Activated naive CD8-positive, alpha-beta T cell treated with anti-CD3 and anti-CD28 coated beads, Interleukin-2, amount 10 ng/mL, durations not matched to agents 7 days and 5 days (primary cell): ENCODE measurements at places on chromosomes 11 and 22. TPM values are rescaled to one million over a fixed set of nuclear protein-coding genes. Genes with fewer than 3 reads are reported as not detected.

- DNase-seq = no peak
Observed at GRCh38 chr11:118311518-118311917, 7.0 kb downstream of the CD3E start.

DNA sequence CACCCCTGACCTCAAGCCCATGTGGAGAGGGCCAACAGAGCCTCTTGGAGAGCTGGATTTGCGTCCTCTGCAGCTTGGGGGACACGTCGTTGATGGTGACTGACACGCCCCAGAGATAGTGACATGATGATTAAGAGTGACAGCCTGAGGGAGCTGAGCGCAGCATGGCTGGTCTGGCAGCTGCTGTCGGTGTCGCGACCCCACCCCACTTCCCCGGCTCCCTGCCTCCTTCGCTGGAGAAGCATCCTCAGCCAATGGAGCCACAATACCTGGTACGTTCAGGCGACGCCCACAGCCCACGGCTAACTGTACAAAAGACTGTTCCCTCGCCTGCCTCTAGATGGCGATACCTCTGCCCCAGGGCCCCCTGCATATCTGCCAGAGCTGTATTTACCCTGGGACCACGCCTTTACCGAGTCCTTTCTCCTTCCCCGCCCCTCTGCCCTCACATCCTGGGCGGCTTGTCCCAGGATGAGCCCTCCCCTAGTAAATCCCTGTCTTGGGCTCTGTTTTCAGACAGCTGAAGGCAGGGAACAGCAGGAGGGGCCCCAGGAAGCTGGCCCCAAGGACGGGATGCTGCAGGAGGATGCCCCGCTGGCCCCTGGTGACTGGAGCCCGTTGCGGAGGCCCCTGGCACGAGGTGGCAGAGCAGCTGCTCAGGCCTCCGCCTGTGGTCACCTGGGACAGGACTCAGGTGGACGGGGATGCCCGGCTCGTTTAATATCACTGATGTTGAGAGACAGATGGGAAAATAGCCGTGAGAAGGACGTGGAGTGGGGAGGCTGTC is 90.6 kb downstream of the RPS6KA4 start:
- DNase-seq = peak; percentile 70

GRCh38 chr11:66315921-66316811 is 678 bp downstream of the CD248 start:
- DNase-seq = peak; percentile 78

The ABCG4 gene
- total RNA-seq = not detected

GRCh38 chr11:121625777-121626506 is 173.2 kb upstream of the SORL1-AS1 start:
- no peak for DNase-seq

- DNase-seq = no peak
Observed at GRCh38 chr11:78741741-78742140, 167.1 kb upstream of the NARS2 start.

GRCh38 chr11:47004595-47005033 is 68.1 kb downstream of the CSTPP1 start:
- DNase-seq = no peak

The KRTAP5-9 gene
- not detected for total RNA-seq

DNA sequence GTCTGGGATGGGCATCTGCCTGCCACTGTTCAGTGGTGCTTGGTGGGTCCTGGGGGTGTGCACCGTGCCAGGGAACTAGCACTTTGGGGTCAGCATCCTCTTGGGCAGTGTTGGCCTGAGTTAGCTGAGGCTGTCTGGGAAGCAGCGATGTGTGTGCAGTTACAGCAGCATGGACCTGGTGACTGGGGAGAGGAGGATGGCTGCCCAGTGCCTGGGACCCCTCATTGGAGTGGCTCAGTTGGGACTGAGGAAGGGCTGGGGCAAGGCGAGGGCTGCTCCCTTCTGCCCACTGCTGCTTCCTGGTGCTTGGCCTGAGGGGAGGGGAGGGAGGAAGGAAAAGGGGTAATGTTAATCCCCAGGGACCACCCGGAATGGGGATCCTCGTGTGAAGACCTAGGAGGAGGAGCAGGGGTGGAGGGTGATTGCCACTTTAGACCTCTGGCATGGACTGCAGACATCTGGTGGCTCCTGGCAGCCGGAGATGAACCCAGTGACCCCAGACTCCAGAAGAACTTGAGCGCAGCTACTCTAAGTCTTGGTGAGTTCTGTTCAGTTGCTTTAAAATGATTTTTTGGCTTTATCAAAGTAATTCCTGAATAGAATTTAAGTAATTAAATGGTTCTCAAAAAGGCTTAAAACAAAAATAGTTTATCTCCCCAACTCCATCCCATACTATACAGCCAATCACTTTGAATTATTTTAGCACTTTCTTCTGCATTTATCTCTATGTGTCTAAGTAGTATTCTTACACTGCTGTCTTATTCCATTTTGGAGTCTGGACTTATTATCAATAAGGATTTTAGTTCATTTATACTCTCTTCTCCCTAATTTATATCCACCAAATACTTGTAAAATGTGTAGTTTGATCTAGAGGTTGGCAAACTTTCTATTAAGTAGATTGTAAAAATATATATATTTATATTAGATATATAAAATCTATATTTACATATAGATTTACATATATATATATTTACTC is 15.4 kb upstream of the TMEM191C start:
- DNase-seq = no peak

- DNase-seq = no peak
Observed at GRCh38 chr11:31424652-31425051, 55.0 kb downstream of the DNAJC24 start.

- no peak for DNase-seq
Observed at GRCh38 chr11:2095542-2095941, 43.6 kb downstream of the IGF2 start.

- peak; percentile 60 for DNase-seq
Observed at GRCh38 chr11:125941619-125942611, 3.9 kb upstream of the VSIG10L2 start.

DNA sequence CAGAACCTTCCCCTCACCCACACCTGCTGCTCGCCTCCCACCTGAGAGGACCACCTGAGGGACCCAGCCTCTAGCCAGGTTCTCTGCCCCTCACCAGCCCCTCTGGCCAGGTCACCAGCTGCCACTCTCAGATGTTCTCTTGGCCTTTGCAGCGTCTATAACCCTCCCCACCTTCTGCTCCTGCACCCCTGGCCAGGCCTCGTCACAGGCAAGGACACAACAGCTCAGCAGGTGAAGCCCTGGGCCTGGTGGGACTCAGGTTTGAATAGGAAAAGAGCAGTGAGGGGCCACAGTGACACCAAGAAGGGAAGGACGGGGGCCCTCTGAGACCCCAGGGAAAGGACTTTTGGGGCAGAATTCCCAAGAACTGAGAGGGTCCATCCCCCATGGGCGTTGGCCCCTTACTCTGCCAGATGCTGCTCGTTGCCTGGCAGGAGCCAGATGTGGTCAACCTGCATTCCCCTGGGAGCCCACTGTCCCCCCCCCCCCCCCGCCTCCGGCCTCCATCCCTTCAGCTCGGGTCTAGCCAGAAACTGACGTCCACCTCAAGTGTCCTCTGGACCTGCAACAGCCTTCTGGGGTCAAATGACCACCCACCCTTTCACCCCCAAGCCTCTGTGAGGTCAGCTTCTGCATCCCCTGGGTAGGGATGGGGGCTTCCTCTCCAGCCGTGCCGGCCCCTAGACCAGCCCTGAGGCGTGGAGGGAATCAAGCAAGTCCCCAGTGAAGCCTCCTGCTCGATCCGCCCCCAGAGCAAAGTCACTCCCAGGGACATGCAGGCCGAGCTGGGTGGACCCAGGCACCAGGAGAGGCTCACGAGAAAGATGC is 28.7 kb downstream of the SBF1 start:
- DNase-seq = no peak

GRCh38 chr11:2846056-2846455 is 39.5 kb downstream of the CDKN1C start:
- no peak for DNase-seq

DNA sequence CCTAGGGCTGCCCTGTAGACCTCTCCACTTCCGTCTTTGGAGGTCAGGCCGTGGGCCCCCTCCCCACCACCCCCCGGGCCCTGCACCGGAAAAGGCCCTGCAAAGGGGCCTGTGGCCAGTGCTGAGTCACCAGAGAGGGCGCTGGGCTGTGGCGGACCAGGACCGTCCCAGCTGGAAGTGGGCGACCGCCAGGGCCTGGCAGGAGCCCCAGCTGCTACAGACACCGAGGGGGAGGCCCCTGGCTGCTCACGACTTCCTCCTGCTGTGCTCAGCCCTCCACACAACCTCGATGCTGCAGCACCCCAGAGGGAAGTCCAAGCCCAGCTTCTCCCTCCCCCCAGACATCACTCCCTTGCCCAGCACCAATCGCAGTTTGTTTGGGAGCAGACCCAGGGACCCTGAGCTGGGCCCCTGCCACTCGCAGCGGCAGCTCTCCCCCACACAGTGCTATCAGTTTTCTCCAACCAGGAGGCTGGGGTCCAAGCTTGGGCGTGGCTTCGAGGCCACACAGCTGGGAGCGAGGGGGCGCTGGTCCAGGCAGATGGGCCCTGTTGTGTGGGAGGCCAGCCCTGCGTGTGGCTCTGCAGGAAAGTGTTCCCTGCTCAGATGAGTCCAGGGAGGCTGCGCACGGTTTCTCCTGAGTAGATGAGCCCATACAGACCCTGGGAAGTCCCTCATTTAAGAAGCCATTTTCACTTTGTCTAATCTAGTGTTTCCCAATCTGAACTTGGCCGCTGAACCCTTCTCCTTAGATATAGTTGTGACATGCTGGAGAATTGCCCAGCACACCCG is 5.6 kb upstream of the SH3BP1 start:
- peak; percentile 79 for DNase-seq

The PICALM gene
- 115 TPM for total RNA-seq

DNA sequence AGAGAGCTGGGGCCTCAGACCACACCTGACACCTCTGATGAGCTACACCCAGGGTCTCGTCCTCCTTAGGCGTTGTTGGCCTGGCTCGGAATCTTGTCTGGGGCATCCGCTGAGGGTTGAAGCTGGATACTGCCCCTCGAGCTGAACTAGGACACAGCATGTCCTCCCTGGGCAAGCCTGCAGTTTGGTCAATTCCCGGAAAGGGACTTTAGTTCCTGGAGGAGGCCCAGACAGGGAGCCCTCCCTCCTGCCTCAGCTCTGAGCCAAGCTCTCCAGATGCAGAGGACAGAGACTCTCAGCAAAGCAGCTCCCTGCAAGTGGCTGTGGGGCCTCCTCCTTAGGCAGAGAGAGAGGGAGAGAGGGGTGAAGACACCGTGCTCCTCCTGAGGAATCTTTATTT is 4.9 kb downstream of the APOL3 start:
- DNase-seq = no peak
